ENCODE measurements at places on chromosomes 5 and 9.

- DNase-seq, result no peak
These were observed 58.3 kb downstream of the PRELID2 start for GRCh38 chr5:145776886-145777285.

DNA sequence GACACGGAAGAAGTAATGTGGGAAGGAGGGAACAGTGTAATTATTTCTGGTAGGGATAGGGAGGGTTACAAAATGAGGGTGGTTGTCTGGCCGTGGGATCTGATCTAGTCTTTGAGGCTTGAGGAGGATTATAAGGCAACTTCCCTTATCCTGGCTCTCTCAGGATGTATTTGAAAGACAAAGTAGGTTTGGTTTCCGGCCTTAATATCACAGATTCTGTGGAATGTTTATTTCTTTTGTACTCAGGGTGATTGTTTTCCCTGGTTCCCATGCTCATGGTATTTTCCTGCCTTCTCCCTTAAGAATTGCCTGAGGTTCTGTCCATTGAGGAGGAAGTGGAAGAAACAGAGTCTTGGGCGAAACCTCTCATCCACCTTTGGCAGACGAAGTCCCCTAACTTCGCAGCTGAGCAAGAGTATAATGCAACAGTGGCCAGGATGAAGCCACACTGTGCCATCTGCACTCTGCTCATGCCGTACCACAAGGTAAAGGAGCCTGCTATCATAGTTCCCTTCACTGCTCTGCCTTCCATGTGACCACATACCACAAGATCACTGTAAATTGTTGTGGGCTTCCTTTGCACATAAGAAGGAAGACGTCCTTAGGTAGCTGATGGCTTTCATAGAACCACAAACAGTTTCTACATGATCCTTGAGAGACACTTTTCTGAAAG, 253.8 kb downstream of the KDM4C start:
- no peak for DNase-seq

- DNase-seq, result no peak
These were observed 4.7 kb upstream of the ZFR start for GRCh38 chr5:32449262-32449661.

DNA sequence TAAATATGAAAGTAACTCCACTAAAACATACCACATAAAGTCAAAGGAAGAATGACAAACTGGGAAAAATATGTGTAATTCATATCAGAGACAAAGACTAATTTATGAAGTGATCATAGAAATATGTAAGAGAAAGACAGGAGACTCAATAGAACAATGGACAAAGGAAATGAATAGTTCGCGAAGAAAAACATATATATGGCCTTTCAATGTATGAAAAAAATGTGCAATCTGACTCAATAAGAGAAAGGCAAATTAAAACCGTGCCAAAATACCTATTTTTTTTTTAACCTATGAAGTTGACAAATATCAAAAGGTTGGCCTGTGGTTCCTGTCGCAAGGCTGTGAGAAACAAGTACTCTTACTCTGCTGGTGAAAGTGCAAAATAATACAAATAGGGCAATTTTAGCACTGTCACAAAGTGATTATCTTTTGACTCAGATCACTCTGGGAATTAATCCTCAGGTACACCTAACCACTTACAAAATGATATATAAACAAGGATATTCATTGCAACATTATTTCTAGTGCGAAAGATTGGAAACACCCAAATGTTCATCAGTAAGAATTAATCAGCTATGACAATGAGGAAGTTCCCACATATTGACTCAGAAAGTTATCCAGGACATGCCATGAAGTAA, 3.7 kb downstream of the C9 start:
- DNase-seq, result no peak

DNA sequence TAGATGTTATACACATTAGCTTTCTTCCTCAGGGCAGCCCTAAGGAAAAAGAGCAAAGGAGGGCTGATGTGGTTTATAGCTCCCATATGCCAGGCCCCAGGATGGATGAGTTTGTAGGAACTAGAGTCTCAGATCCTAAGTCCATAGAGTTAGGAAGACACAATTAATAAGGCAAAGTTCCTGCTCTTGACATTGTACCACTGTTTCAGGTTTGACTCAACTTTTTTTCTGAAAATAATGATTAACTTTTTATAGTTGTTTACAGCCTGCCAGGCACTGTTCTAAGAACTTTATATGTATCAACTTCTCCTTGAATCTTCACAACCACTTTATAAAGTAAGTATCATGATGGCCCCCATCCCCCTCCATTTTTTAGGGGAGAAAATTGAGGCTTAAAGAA, 339.5 kb downstream of the PDE4D start:
- DNase-seq, result no peak

DNA sequence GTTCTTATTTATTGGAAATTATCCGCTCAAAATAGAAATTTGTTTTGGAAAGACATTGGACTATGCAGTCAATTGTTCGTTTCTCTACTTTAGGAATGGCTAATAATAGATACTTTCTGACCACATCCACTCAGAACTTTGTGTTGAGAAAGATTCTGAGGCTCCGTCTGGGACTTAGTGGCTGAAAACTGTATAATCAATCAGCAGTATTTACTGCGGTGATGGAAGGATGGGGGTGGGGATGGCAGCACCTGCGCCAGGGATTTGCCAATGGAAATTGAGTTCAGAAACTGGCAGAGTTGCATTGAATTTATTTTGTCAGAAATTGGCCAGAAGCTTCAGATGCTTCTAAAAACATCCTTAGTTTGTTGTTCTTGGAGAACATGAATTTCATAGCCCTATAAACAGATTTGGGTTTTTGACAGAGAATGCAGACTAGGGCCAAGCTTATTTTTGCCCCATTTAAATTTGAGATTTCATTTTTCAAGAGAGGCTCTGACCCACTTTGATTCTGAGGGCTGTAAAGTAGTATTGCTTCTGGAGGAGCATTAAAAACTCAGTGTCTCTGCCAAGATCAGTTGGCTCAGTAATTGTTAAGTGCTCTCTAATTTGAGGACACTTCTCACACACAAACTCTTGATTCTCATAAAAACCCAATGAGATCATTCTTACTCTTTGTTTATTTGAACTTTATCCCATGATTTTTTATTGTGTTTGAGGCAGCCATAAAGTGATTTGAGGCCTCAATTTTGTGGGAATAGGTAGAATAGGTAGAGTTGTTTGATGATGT, 215.1 kb downstream of the CD180 start:
- no peak for DNase-seq

- peak; percentile 29 for DNase-seq
These were observed 39.6 kb downstream of the SH3PXD2B start for GRCh38 chr5:172414531-172415361.

DNA sequence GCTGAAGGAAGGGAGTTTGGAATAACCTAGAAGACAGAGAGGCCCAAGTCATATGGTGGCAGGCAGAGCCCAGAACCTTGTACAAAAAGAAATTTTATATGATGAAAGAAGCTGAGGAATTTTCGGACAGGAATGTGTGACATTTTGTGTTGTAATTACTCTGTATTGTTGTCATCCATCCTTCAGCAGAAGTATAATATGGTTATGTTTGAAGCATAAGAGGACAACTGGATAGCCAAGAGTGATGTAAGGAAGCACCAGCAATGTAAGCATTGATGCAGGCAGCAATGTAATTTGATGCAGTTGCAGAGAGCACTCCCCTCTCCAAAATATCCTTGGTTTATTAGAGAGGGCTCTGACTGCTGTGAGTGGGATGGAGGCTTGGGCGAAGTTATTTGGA, 19.1 kb upstream of the SNX2 start:
- DNase-seq, result no peak

DNA sequence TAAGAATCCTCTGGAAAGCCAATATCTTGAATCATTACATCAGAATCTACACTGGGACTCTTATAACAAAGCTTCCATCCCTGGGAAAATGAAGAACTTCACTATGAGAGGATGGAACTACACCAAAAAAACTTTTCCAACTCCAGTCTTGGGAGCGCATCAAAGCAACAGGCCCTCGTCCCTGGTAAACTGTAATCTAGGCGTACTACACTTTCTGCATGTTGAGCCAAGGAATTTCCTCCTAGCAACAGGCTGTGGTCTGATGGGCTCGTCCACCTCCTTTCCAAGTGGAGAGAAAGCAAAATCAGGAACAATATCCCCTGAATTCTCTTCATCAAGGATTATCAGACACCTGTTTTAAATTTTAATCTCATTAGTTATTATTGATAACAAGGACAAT, 94.1 kb downstream of the NFIB start:
- DNase-seq, result no peak

GRCh38 chr9:95762322-95762721, 113.2 kb upstream of the ERCC6L2 start:
- DNase-seq, result no peak

GRCh38 chr5:120516805-120517204, 52.7 kb downstream of the PRR16 start:
- peak; percentile 2 for DNase-seq

- no peak for DNase-seq
These were observed 210.2 kb downstream of the HSPA4 start for GRCh38 chr5:133261993-133262392.

GRCh38 chr5:62690421-62690820, 111.8 kb downstream of the LRRC70 start:
- no peak for DNase-seq

DNA sequence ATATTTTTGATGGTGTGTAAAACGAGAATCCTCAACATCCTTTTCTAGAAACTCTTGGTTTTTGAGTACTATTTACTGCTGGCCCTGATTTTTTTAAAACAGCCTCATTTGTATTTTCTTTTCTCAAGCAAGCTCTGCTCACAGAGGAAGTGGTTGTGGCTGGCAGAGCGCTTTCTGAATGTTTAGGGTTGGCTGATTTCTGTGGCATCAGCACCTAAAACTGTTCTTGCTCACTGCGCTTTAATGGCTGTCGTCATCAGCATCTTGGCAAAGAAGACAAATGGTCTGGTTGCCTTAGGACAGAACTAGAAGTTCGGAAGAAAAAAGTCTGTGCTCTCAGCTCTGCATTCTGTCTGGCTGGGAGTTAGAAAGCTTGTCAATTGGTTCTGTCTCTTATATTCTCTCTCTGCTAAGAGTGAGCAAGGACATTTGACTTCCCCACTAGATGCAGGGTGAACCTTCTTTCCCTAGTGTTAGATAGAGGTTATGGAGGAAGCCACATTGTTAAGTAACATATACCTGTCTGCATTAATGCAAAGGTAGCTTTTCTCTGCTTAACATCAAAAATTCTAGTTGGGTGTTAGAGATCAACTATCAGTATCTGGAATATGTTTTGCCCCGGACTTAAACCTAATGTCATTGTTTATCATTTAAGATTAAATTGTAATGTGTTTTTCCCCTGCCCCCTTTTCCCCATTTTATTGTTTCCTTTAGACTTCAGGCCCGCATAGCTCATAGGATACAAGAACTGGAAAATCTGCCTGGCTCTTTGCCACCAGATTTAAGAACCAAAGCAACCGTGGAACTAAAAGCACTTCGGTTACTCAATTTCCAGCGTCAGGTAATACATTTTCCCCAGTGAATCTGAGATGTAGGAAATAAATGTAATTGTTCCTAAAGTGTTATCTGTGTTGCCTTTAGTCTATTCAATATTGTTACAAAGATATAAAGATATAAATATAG, 39.0 kb downstream of the SMARCA2 start:
- DNase-seq, result peak; percentile 5

GRCh38 chr9:125438506-125439433, 177.1 kb downstream of the GAPVD1 start:
- DNase-seq, result no peak

DNA sequence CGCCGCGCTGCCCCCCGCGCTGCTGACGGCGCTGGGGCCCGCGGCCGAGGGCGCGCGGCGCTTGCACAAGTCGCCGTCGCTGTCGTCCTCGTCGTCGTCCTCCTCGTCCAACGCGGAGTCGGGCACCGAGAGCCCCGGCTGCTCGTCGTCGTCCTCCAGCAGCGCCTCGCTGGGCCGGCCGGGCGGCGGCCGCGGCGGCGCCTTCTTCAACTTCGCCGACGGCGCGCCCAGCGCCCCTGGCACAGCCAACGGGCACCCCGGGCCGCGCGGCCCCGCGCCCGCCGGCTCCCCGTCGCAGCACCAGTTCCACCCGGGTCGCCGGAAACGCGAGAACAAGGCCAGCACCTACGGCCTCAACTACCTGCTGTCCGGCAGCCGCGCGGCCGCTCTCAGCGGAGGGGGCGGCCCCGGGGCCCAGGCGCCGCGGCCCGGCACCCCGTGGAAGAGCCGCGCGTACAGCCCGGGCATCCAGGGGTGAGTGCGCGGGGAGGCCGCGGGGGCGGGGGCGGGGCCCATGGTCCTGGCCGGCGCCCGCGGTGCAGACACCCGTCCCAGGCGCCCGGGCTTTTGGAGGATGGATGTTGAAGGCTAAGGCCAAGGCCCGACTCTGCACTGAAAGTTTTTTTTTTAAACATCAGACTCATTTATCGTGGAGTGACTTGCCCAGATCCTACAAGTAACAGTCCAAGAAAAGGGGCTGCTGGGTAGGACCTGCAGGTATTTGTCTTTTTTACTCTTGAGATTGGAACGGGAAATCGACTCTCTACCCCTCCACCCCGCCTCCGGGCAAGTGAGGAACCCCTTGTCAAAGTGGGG, 1.2 kb downstream of the TENT4A start:
- peak; percentile 31 for DNase-seq

DNA sequence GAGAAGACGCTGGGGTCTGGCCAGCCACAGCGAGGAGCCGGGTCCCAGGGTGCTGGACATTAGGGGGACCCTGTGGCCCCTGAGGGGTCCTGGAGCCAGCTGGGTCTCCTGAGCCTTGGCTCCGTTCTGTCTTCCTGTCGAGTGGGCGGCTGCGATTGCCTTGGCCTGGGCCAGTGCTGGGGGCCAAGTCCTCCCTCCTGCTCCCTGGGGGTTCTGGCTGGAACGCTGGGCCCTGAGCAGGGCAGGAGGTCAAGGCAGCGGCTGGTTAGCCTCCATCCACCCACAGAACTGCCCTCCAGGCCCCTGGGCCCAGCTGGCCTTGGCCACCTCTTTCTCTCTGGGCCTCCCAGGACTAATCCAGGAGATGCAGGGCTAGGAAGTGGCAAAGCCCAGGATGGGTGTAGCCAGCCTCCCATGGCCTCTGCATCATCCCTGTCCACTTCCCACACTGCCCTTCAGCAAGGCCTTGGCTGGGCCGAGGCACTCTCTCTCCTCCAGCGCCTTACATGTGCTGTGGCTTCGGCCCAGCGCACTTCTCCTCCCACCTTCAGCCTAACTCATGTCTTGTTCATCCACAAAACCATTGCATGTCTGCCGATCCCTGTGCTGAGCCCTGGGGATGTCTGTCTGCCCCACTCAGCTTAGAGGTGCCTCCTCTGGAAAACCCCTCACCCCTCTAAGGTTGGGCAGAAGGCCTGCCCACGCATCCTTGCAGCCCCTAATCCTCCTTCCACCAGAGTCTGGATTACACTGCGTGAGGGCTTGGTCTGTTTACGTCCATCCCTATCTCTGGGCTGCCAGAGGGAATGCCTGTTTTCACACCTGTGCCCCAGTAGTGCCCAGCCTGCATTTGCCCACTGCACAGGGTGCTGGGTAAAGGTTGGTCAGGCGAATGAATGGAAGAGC, 5.0 kb downstream of the LAMC3 start:
- DNase-seq, result no peak

- no peak for DNase-seq
These were observed 28.0 kb downstream of the DNAJC21 start for GRCh38 chr5:34957321-34957720.

DNA sequence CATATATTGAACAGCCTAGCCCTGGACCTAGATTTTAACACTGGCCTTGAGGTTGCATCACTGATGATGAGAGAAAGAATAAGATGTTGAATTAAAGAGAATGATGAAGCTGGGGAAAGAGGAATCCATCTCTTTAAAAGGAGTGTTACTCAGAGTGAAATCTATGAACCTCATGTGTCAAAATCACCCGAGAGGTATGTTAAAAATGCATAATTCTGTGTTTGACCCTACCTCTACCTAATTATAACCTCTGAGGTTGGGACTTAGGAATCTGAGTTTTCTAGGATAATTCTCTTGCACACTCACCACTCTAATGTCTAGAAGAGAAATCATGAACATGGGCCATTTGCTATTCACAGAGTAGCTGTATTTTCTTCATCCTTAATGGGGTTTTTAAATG, 479.4 kb downstream of the ENC1 start:
- DNase-seq, result no peak
